ENCODE measurements at places on chromosomes 4 and X. TPM values are rescaled to one million over a fixed set of nuclear protein-coding genes. Genes with fewer than 3 reads are reported as not detected.

The MOSPD2 gene
- 4.2 TPM for polyA plus RNA-seq

GRCh38 chr4:40719008-40719623 is 30.6 kb upstream of the NSUN7 start:
- H3K4me1 ChIP-seq: peaks cover 27% of the 10 kb centered on the region
- DNase-seq: no peak
- H3K27ac ChIP-seq: no peak overlapping the region
- no peak overlapping the region for H3K4me3 ChIP-seq
- H3K36me3 ChIP-seq: no peaks in the 10 kb centered on the region
- H3K27me3 ChIP-seq: no peaks in the 10 kb centered on the region

- H3K27ac ChIP-seq: no peak overlapping the region
- H3K27me3 ChIP-seq: no peaks in the 10 kb centered on the region
- peak; percentile 39 for DNase-seq
- no peaks in the 10 kb centered on the region for H3K36me3 ChIP-seq
- no peaks in the 10 kb centered on the region for H3K4me1 ChIP-seq
These were observed 230.7 kb downstream of the EVC2 start for GRCh38 chr4:5477613-5478012.

DNA sequence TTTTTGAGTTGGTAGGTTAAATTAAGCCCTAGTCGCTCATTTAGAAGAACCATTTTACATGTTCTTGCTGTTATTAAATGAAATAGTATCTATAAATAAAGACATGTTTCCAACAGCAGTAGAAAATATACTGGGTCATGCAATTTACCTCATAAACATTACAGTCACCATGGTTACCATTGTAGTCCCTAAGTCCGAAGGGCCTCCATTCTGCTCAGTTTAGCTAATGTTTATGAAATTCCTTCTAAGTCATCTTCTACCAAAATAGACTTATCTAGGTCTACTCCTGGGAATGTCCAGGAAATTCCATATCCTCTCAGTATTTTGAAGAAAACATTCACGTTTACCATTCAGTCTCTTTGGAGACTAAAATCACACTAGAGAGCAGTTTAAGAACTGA is 292.5 kb upstream of the DCAF8L1 start:
- no peak overlapping the region for H3K27ac ChIP-seq
- no peak overlapping the region for H3K4me3 ChIP-seq
- H3K4me1 ChIP-seq: no peaks in the 10 kb centered on the region
- no peaks in the 10 kb centered on the region for H3K27me3 ChIP-seq
- DNase-seq: no peak

DNA sequence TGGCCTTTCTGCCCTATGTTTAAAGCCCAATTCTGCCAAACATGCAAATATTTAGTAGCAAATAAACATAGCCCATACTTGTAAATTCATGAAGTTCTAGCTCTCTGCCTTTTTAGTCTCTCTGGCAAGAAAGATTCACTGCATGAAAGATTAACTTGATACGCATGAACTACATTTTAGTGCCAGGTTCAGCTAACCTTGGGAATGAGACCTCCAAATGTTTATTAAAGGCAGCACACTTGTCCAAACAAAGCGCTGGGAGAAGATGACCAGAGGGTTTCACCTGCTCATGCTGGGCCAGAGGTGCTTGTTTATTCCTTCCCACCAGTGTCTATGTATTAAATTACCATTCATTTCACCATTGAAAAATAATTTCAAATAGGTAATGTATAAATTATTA is 44.5 kb upstream of the IL1RAPL1 start:
- no peaks in the 10 kb centered on the region for H3K27me3 ChIP-seq
- no peak overlapping the region for H3K4me3 ChIP-seq
- H3K4me1 ChIP-seq: no peaks in the 10 kb centered on the region
- no peaks in the 10 kb centered on the region for H3K36me3 ChIP-seq
- no peak overlapping the region for H3K27ac ChIP-seq

GRCh38 chrX:141969706-141970105 is 66.0 kb downstream of the MAGEC1 start:
- H3K27ac ChIP-seq: no peak overlapping the region
- no peaks in the 10 kb centered on the region for H3K27me3 ChIP-seq
- H3K36me3 ChIP-seq: no peaks in the 10 kb centered on the region

DNA sequence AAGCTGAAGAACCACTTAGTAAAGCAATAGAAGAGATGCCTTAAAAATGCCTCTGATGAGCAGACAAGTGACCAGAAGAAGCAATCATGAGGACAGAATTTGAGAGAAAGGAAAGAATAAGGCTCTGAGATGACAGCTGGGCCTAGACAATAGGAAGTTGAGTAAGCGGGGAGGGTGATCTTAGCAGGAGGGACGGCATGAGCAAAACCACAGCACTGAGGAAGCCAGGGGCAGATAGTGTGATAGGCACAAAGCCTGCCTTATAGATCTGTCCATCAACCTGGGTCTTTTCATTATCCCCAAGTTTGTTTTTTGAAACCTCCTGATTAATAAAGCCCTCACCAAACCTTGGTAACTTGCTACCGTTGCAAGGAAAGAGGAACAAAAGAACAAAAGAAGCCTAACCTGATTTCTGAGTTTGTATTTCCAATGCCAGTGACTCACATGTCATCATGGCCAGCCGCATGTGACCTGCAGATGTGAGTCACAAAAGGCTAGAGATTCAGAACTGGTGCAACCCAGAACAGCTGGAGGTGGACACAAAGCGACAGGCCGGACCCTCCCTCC is 55.7 kb upstream of the PPARGC1A start:
- H3K4me1 ChIP-seq: no peaks in the 10 kb centered on the region
- no peaks in the 10 kb centered on the region for H3K36me3 ChIP-seq
- DNase-seq: no peak
- H3K4me3 ChIP-seq: no peak overlapping the region
- no peaks in the 10 kb centered on the region for H3K27me3 ChIP-seq

DNA sequence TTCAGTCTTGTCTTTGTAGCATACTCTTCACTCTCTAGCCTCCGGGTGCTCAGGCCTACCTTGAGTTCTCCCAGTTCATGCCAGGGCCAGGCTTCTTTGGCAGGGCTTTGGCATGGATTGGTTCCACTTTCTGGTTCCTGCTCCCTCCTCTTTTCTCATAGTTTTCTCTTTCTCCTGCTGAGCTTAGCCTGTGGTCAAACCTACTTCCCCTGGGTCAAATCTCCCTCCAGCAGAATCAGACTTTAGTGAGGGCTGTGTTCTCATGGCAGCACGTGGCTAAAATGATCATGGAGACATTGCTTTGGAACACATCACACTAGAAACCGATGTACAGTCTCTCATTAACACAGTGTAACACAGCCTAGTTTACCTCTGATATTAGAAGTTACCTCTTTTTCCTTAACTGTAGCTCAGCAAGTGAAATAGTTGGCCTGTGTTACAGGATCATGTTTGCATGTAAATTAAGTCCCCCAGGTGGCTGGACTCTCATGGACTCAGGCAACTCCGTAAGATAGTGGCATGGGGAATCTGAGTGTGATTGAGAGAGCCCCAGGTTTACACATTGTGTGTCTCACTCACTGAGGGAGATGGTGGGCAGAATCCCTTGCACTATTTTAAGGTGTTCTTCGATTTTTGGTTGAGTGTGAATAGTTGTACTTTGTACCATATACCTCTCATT is 13.3 kb downstream of the RAB9A start:
- no peaks in the 10 kb centered on the region for H3K36me3 ChIP-seq
- no peak overlapping the region for H3K4me3 ChIP-seq
- no peaks in the 10 kb centered on the region for H3K27me3 ChIP-seq

- H3K36me3 ChIP-seq: no peaks in the 10 kb centered on the region
- no peaks in the 10 kb centered on the region for H3K4me1 ChIP-seq
- no peak for DNase-seq
- H3K27me3 ChIP-seq: no peaks in the 10 kb centered on the region
These were observed 13.3 kb upstream of the DYNLT3 start for GRCh38 chrX:37860721-37861120.

- DNase-seq: peak; percentile 87
- no peaks in the 10 kb centered on the region for H3K36me3 ChIP-seq
- H3K27me3 ChIP-seq: peaks cover 4% of the 10 kb centered on the region
- H3K27ac ChIP-seq: peak overlapping the region; percentile 93
- H3K4me3 ChIP-seq: peak overlapping the region; percentile 69
These were observed 723 bp downstream of the WDFY3 start for GRCh38 chr4:84965553-84966381.
